Pulmonary artery endothelial cell (primary cell): ENCODE measurements at places on chromosomes 2 and 18. TPM values are rescaled to one million over a fixed set of nuclear protein-coding genes. Genes with fewer than 3 reads are reported as not detected.

NEB gene
- total RNA-seq: 0.40 and 0.92 TPM in 2 replicates

IL1B gene
- total RNA-seq: 0.46 TPM in 1 of 2 replicates, not detected in the other

MAPK4 gene
- total RNA-seq: not detected in 2 replicates

ARHGEF33 gene
- total RNA-seq: 0.07 and 0.11 TPM in 2 replicates

IL36G gene
- not detected in 2 replicates for total RNA-seq

GRCh38 chr2:98293030-98293429 is 53.2 kb upstream of the CNGA3 start:
- no peak for DNase-seq

- DNase-seq: no peak
These were observed 103.5 kb downstream of the DNER start for GRCh38 chr2:229610872-229611271.

DNA sequence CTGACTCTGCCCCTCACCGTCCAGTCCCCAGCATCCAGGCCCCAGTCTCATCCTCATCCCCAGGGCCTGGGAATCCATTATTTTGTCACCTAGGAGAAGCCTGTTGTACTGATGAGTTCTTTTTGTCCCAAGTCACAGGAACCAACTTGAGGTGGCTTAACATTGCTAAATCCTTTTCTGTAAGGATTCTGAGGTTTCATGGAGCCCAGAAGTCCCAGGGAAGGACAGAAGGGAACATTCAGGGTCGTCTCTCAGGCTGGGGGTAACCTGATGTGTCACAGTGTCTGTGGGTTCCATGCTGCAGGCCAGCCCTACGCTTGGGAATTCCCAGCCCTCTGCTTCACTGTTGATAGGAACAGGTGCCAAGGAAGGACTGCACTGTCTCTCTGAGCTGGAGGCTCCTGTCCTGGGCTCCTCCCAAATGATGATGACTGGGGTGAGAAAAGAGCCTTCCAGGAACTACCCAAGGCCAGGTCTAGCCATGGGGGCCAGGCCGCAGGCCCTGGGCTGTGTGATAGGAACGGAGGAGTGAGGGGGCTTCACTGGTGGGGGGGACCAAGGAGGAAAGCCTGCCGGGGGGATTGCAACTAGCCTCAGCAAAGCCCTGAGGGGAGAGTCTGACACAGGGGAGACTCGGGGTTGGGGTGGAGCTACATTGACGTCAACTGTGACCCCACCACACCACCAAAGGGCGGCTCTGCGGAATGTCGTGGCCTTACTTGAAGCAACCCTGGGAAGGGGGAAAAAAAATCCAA is 145.7 kb downstream of the SMAD7 start:
- no peak for DNase-seq

GRCh38 chr2:118469103-118469502 is 378.3 kb downstream of the EN1 start:
- no peak for DNase-seq

DNA sequence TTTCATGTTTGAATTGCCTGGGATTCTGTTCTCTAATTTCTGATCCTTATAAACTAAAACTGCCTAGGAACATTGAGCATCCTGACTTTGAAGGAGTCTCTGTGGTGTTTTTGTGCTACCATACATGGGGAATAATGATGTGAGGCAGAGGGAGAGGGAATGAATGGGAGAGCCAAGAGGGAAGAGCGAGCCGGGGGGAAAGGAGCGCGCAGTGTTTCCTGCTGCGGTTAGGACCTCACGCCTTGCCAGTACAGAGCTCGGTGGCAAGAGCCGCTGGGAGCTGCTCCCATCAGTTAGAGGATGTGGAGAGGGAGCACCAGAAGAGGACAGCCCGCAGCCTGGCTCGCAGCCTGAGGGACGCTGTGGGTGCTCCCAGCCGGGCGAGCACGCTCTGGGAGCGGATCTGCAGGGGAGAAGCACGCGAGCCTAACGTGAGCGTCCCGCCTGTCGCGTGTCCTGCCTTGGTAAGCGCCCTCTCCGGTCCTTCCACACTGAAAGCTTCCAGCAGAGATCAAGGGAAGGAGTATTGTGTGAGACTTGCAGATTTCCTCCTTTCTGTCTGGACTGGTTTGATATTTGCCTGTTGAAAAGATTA is 114.7 kb downstream of the FAM210A start:
- DNase-seq: no peak

DNA sequence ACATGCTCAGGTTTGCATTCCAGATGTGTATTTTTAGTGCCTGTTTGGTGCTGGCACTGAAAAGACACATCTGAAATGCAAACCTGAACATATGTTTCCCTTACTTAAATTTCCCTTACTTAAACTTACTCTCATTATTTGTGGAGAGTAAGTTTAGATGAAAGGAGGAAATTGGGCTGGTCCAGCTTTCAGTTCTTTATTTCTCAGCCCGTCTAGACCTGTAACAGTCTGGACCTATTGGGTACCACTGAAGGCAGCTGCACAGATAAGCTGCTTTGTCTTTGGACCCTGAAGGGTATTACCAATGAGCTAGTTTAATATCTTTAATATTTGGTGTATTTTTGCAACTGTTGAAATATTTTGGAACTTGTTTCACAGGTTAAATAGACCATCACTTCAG is 17.0 kb upstream of the DSG3 start:
- DNase-seq: no peak

- no peak for DNase-seq
These were observed 17.3 kb upstream of the TRIM43 start for GRCh38 chr2:95574506-95574905.

DNA sequence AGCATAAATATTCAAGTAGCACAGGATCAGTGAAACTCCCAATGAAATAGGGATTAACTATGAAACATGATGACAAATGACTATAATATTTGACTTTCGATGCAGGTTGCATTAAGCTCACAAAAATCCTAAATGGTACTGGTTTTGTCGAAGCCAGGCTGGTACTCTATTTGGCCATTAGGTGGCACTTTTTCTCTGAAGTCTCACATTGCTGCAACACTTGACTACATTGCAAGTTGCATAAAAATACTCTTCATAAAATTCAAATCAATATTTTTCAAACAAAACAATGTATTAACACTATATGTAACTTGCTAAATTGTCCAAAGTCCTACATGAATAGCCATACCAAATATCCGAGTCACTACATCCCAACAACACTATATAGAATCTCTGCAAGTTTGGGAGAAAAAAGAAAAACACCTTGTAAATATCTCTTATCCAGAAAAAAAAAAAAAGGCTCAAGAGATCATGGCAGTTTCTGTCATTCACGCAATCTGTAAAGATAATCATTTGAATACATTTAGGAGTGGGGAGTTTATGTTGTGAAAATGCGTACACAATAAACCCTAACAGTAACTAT is 9.5 kb downstream of the RTTN start:
- no peak for DNase-seq

- DNase-seq: no peak
These were observed 1.5 kb downstream of the STK25 start for GRCh38 chr2:241506793-241507429.

DNA sequence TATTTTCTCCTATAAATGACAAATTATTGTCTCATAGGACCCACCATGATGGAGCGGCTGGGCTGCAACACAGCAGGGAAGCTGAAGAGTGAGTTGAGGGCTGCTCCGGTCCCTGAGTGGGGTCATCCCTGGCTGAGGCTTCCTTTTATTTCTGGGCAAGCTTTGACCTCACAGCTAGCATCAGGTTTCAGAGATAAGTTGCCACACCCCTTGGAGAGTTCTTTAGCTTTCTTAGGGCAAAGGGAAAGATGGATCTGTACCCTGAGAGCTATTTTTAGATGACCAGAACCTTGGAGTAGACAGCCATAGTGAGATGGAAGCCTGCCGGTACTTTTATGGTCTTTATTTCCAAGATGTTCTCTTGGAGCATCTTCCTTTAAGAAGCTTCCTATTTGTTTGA is 11.5 kb downstream of the MYL1 start:
- no peak for DNase-seq

DNA sequence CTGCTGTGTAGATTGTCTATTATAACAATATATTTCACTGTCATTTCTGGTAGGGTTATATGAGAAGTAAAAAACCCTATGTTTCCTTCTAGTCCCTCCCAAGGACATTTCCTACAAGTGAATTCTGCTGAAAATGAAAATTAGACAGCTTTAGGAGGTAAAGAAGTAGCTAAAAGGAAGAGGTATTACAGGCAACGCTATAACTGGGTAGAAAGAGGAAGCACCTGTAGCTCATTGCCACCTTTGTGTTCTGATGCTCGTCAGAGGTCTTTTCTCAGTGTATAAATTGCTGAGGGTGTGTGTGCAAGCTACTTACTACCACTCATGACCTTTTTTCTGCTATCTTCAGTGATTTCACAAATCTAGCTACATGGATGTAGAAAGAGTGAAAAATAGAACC is 1.4 kb downstream of the DNAJC10 start:
- no peak for DNase-seq

DNA sequence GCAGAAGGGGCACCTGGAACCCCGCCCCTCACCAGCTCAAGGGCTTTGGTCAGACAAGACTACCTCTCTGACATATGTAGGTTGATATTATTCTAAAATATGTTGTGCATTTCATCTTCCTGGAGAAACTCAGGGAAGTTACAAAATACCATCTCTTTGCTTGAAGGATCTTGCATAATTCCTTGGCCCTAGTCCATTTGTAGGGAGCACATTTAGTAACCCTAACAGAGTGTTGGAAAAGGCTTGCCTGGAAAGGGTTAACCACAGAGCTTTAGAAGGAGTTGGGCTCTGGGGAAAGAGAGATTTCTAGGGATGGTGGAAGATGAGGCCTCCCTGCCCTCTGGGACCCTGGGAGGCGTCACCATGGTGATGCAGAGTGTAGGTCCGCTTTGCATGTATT is 143.0 kb upstream of the SLC1A4 start:
- no peak for DNase-seq

GRCh38 chr2:30239308-30239985 is 8.1 kb downstream of the LBH start:
- no peak for DNase-seq

- DNase-seq: no peak
These were observed 13.3 kb downstream of the AGXT start for GRCh38 chr2:240881913-240882312.
